ENCODE measurements at places on chromosomes 13 and 19. TPM values are rescaled to one million over a fixed set of nuclear protein-coding genes. Genes with fewer than 3 reads are reported as not detected.

PNMA8C gene
- 0.98 TPM for total RNA-seq

TYROBP gene
- not detected for total RNA-seq

ZNF563 gene
- total RNA-seq = not detected

ANGPTL8 gene
- total RNA-seq = not detected

ZNF681 gene
- 1.3 TPM for total RNA-seq

TJP3 gene
- 2.0 TPM for total RNA-seq

- no peak overlapping the region for H3K4me3 ChIP-seq
- H3K4me1 ChIP-seq = no peaks in the 10 kb centered on the region
- H3K27me3 ChIP-seq = no peaks in the 10 kb centered on the region
Observed at GRCh38 chr13:93740334-93740733, 513.7 kb downstream of the GPC6 start.

GRCh38 chr13:81487151-81487550, 1146.2 kb upstream of the SPRY2 start:
- no peaks in the 10 kb centered on the region for H3K36me3 ChIP-seq
- no peak overlapping the region for H3K4me3 ChIP-seq
- no peak overlapping the region for H3K27ac ChIP-seq
- H3K4me1 ChIP-seq = no peaks in the 10 kb centered on the region
- H3K27me3 ChIP-seq = no peaks in the 10 kb centered on the region

DNA sequence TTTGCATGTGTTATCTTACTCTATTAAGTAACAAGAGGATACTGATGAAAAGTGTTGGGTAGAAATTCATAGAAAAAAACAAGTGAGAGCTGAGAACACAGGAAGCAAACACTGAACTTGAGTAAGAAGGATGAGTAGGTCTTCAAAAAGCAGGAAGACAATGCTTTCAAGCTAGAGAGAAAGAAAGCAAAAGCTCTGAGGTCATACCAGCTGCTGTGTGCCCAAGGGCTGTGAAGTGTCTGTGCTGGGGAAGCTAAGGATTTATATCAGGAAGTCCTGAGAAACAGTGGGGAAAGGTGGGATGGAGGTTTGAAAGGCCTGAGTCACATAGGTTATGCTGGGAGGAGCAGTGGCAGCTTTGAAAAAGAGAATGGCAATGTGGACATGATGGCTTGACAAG, 145.5 kb upstream of the MAB21L1 start:
- no peak overlapping the region for H3K4me3 ChIP-seq
- no peak for DNase-seq
- no peak overlapping the region for H3K27ac ChIP-seq
- H3K4me1 ChIP-seq = no peaks in the 10 kb centered on the region
- no peaks in the 10 kb centered on the region for H3K27me3 ChIP-seq

DNA sequence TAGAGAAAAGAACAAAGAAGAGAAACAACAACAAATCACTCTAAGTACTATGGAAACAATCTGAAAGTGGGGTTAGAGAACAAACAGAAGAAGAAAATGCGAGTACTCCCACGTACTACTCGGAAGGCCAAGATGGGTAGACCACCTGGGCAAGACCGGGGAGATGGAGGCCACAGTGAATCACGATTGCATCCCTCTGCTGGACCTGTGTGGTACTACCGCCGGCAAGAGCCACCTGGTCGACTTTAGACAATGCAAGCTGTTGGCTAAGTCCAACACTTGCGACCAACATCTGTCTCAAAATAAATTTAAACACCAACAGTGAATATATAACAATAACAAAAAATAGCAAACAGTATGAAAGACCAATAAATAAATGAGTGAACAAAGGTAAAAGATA, 45.5 kb upstream of the ZNF91 start:
- H3K27ac ChIP-seq = no peak overlapping the region
- H3K4me1 ChIP-seq = no peaks in the 10 kb centered on the region
- no peak for DNase-seq

DNA sequence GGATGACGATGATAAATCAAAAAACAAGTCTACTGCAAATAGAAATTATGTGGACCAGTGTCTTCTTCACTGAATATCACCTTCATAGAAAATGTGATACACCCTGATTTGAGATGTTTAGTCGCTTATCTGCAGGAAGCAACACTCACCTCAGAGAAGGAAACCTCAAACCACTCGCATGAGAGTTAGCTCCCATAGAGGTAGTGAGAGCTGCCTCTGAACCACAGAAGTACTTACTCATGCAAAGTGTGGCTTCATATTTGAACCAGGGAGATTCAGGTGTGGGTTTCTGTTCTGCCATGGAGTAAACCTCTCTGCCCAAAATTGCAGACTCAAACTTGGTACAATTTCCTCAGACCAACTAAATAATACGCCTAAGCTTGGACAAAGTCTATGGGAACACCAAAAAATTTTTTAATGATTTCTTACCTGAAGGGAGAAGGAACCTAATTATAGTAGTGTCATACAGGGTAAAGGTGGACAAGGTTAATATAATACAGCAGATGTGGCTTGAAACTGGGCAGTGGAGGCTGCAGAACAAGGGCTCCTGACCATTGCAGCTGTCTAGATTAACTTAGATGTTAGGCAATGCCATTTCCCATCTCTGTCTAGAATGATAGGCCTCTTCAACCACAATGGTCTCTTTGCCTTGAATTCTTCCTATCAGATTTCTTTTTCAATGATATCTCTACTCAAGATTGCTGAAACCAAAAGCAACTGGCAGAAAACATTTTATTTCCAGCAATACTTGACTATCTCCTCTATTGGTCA, 29.6 kb upstream of the RCBTB2 start:
- no peaks in the 10 kb centered on the region for H3K36me3 ChIP-seq
- H3K27me3 ChIP-seq = no peaks in the 10 kb centered on the region
- no peak overlapping the region for H3K4me3 ChIP-seq
- peak; percentile 31 for DNase-seq
- H3K27ac ChIP-seq = no peak overlapping the region
- H3K4me1 ChIP-seq = peaks cover 4% of the 10 kb centered on the region

Data from astrocyte (in vitro differentiated cells and primary cell).